ENCODE measurements at places on chromosomes 7 and 10.

DNA sequence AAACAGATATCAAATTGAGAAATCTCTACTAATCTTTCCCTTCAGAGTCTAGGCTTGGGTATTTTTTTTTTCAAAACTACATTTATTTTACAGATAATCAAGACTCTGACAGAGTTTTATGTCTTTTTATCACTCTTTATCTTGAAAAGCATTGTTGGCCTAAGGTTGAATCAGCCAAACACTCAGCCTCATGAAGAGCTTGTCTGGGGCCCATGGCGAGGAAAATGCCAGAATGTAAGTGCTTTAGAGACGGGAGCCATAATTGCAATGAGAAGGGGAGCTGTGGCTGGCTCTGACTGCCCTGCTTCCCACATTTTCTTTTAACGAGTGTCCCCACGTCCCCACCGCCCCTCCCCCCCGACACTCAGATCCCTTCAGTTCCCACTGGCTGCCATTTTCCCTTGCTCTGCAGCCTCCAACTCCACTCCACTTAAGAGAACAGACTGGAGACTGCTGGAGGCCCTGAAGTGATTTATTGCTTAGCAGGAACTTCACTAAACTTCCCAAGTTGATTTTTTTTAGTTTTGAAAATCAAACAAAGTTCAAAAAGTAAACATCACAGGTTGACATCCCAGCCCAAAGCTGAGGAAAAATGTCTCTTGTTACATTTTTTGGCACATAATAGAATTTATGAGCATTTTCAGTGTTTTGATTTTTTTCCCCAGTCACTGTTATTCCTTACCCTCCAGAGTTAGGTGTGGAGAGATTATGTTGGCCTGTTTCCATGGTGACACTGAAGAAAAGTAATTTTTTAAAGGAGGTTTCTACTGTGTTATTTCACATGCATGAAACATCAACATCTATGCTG is 637.5 kb upstream of the GALNT17 start:
- no peak for DNase-seq

DNA sequence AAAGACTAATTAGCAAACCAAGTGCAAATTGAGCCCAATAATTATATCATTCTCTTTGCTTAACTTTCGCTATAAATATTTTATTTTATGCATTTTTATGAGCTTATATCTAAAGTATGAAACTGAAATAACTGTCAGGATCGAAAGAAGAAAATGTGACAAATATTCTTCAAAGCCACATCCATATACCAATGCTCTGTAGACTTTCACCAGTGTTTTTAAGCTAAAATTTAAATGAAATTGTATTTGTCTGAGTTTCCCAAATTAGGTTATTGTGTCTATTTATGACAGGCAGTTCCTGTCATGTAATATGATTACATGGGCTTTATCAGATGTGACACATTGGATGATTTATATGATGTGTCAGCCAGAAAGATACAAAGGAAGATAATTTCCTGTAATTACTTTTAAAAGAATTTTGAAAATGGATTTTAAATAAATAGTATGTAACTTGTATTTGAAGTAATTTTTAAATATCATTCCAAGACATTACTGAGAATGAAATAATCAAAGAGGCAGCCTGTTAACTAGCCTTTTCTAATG is 317.9 kb upstream of the KLF6 start:
- DNase-seq: no peak

- no peak for DNase-seq
Observed at GRCh38 chr10:86899132-86899531, 58.3 kb downstream of the MMRN2 start.

DNA sequence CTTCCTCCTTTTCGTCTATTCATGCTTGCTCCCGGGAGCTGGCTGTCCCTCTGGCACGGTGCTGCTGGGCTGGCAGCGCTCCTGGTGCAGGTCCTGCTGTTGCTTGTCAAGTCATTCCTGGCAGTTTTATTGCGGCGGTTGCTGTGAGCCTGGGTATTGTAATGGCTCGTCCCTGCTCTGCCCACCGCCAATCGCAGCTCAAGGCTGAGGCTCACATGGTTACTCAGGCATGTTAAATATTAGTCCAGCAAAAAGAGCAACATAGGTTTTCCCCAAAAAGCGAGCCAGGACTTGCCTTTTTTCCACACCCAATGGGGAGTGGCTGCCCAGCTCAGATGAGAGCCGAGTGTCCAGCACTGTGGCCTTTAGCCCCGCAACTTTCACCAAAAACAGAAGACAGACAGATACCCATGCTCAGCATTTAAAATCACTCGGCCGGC is 492.9 kb upstream of the FOXK1 start:
- DNase-seq: peak; percentile 21

DNA sequence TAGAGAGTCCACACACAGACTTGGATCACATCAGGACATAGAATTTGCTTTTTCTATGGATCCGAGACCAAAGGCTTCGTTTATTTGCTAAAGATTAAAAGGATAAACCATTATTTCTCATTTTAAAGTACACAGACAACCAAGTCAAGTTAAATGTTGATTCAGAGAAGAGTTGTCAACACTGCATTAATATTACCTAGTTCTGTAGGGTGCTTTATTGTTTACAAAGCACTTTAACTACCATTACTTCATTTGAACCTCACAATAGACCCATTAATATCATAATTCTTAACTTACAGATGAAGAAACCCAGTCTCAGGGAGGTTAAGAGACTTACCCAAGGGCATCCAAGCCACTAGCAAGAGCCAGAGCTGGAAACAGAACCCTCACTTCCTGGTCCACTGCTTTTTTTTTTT is 43.2 kb upstream of the GSAP start:
- peak; percentile 74 for DNase-seq
